Fibroblast of upper back skin (primary cell): ENCODE measurements at places on chromosomes 3 and 15.

GRCh38 chr3:142159083-142159740, 9.9 kb upstream of the TFDP2 start:
- no peak for DNase-seq

DNA sequence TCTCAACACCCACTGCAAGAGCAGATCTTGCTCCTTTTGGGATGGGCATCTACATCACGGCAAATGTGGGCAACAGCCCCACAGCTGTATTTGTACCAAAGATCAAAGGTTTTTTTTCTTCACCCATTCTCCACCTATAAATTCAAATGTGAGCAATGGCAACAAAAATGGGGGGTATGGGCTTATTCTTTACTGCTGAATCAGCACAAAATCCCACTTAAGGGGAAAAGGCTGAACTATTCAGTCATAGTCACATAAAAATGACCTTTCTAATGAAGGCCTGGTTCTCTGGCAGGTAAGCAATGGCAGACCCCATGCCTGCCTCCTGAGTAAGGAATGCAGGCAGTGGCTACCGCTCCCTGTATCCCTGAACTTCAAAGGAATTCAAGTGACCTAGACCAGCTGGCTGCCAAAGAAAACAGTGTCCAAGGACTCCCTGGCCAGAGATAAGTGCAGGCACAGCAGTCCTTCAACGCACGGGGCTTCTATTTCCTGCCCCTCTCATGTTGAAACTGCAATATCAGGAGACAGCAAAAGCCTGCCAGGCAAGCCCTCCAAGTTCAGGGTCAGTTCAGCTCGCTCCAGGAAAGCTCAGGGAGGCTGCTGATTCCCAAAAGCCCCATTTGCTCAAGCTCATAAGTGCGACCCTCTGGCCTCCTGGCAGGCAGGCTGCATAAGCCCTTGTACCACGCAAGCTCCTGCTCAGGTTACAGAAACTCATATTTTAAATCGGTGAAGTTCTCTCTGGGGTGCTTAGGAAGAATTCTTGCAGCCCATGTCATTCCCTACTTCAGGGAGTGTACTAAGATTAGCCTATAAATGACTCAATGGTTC, 134.1 kb downstream of the PDZRN3 start:
- peak; percentile 80 for DNase-seq

GRCh38 chr15:31511707-31512310, 185.2 kb downstream of the KLF13 start:
- DNase-seq, result no peak

- DNase-seq, result peak; percentile 72
These were observed 41.4 kb downstream of the CTDSPL2 start for GRCh38 chr15:44468709-44469385.

DNA sequence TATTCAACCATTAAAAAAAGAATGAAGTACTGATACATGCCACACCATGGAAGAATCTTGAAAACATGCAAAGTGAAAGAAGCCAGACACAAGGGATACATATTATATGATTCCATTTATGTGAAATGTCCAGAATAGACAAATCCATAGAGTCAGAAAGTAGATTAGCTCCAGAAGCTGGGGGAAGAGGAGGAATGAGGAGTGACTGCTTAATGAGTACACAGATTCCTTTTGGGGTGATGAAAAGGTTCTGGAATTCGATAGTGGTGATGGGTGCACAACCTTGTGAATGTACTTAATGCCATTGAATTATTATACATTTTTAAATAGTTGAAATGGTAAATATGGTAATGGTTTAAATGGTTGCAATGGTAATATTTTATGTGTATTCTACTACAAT, 90.6 kb upstream of the SPATA12 start:
- peak; percentile 18 for DNase-seq
